ENCODE measurements at places on chromosomes 5 and 9.

GRCh38 chr9:91067306-91067860 lies 265.8 kb downstream of the SYK start:
- no peak for DNase-seq

DNA sequence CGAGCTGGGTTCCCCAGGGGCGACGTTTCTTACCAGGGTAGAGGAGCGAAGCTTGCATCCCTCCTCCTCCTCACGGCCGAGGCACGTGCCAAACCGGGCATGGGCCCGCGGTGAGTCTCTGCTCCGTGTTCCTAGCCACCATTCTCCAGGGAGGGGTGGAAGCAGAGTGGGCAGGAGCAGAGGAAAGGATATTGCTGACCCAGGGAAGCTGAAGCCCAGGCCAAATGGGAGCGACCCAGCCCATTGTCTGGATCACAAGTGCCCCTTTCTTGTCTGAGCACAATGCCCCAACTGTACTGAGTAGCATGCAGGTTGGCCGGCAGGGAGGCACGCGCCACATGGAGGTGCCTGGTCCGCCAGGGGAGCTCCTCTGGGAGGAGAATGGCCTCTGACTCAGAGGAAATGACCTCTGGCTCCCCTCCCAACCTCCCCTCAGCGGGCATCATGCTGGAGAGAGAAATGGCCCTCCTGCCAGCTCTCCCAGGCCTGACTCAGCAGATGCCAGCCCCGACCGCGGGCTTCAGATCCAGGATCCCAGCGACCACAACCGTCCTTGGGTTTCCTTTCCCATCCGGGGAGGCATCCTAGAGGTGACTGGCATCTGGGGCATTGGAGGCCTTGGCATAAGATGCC lies 1.1 kb downstream of the PRR7 start:
- DNase-seq, result no peak

DNA sequence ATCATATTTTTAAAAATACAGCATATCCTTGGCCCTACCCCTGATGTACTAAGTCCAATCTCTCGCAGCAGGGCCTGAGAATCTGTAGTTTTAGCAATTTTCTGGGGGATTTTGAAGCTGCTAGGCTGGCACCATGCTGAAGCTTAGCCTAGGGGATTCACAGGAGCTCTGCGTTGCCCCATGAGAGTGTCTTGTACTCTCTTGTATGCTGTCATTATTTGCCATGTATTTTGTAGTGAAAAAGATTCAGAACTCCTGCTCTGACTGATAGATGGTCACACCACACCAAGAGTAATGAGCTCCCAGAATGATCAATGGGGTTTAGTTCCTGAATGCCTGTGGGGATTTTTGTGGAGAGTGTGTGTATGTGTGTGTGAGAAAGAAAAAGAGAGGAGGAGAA lies 20.7 kb upstream of the TRMT10B start:
- DNase-seq, result no peak

- DNase-seq, result no peak
Observed at GRCh38 chr5:76016258-76016657, 66.9 kb upstream of the SV2C start.

DNA sequence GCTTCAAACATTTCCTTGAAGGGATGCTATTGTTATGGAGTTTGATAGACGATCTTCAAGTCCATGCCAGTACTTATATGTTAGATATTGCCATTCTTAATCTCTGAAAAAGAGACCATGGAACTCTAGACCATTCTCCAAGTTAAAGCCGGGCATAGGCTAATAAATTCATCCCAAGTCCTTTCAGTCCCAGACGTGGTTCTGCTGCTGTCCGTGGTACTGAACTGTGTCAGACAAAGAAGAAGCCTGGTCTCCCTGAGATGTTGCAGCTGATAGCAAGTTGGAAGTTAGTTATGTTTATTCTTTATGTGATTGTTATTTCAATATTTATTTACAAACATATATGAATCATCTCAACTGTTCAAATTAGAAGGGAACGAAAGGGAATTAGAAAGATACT lies 158.7 kb downstream of the NMUR2 start:
- no peak for DNase-seq
